ENCODE measurements at places on chromosomes 1 and 21.

- DNase-seq, result no peak
Observed at GRCh38 chr1:65423884-65424572, 3.6 kb downstream of the LEPR start.

- no peak for DNase-seq
Observed at GRCh38 chr1:72399807-72400206, 117.5 kb upstream of the NEGR1 start.

DNA sequence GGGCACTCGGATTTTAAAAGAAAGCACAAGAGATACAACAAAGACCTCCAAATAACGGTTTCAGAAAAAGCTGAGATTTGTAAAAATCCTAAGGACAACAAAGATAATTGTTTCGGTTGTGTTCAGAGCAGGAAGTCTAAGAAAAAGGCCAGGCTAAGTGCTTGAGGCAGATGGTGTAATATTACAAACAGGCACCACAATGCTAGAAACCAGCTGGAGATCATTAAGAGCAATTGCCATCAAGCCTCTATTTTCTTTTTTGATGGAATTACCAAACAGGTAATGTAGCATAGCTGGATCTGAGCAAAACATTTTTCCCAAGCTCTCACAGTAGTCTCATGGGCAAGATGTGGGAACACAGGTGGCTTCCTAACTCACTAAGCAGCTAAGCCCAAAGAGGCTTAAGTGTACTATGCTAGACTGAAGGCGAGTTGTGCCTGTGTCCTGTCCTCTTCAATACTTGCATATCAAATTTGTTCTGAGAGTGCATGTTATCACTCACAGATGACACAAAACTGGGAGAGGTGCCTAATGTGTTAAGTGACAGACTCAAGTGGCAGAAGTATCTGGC is 161.6 kb downstream of the GLUL start:
- no peak for DNase-seq

DNA sequence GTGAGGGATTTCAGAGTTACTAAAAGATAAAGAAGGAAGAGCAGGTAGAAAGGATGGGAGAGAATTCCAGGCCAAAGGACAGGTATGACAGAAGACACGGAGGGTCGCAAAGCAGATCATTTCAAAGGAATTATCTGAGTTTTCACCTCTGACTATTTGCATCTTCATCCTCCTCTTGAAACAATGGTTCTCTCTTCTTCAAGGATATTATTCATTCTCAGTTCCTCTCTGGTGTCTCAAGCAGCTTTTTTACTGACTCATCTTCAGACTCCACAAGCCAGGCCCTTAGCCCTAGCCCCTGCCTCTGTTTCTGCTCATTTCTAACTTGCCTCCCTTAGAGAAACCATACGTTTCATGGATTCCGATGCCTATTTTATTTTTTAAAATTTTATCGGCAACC is 15.0 kb downstream of the DDX59 start:
- no peak for DNase-seq

DNA sequence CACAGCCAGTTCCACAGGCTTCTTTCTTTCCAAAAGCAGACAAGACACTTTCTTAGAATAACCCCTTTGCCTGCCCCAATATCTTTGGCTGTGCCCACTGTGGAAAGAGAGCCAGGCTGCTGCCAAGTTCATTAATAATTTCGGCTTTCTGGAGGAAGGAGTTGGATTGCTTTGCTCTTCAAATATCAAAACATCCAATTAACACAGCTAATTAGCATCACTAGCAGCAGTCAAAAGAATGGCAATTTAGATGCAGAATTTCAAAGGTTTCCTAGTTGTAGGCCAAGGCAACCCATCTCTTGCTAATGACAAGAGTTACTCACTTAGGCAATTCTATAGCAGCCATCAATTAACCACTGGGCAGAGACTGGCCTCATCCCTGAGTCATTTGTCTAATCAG is 91.0 kb upstream of the SPATA6 start:
- DNase-seq, result no peak

- DNase-seq, result no peak
Observed at GRCh38 chr1:4564051-4564450, 90.4 kb upstream of the AJAP1 start.

DNA sequence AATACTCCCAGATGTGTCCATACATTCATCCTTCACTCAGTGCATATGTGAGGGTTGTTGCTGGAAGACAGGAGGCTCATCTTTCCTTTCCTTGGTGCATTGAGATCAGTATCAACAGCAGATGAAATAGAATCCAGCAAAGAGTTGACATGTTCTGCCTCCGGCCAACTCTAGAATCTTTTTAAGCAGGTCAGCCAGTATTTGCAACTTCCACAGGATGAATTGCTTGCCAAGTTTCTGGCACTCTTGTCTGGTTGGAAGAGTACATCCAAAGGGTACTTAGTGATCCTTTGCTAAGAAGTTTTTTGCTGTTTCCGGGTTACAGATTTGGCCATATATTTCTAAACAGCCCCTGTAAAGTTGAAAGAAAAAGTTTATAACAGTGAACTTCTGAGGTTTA is 21.1 kb downstream of the SYNC start:
- DNase-seq, result no peak

DNA sequence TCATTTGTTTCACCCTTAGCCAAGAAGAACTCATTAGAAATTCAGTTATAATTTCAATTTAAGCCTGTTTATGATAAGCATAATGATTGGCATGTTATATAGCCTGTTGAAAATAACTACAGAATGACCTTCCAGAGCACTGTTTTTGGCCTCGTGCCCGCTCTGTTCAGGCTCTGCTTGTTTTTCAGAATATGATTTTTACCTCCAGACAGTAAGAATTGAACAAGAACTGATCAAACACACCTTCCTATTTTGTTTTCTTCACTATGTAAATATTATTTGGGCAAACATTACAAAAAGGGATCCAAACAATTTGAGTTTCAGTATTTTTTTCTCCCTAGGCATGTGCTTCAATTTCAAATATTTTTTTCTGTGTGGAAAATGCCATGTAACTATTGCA is 48.1 kb upstream of the ANGPTL1 start:
- DNase-seq, result no peak

DNA sequence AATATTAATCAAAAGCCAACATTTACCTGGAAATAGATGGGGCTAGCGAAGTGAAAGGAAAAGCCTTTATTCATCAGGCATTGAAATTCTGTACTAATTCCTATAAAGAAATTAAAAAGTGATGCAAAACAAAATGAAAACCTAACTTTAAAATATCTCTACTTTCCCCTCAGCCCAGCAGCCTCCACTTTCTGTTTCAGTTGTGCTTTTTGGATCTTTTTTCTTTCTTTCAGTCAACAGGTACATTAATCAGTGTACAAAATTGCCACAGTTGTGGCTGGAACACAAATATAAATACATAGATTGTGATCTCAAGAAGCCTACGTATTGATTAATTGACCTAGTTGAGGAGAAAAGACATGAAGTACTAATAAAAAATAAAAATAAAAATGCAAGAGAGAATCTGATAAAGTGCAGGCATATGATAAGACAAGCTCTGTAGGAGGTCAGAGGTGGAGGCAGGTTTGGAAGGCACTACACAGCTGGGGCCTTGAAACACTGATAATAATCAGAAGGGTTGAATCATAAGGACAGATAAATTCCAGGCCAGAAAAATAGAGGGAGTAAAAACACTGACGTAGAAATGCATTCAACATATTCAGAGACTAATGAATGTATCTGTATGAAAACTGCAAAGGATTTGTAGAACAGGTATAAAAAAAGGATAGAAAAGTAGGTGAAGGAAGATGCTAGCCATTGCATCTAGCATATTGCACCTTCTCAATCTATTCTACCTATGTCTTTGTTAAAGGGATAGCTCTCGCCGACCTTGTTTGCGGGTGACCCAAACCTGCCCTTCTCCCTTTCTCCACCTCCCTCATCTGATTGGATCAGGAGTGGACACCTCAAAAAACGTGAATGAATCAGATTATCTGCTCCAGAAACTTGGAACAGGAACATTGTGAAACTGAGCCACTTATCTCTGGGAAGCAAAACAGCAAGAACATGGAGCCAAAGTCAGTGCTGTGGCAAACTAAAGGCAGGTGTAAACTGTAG is 607.8 kb upstream of the ADGRL2 start:
- DNase-seq, result no peak

DNA sequence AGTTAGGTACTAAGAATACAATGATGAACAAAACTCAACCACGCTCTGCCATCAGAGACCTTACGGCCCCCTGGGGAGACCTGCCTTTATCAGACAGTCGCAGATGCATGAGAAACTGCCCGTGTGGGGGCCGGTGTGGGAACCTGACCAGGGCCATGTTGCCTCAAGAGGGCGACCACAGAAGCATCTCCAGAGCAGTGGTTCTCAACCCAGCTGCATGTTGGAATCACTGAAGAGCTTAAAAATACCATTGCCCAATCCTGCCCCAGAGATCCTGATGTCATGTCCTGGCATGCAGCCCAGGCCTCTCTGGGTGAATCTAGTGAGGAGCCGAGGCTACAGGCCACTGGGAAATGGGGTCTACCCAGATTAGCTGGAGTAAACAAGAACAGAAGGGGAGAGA is 108.7 kb downstream of the PRDM2 start:
- DNase-seq, result no peak

DNA sequence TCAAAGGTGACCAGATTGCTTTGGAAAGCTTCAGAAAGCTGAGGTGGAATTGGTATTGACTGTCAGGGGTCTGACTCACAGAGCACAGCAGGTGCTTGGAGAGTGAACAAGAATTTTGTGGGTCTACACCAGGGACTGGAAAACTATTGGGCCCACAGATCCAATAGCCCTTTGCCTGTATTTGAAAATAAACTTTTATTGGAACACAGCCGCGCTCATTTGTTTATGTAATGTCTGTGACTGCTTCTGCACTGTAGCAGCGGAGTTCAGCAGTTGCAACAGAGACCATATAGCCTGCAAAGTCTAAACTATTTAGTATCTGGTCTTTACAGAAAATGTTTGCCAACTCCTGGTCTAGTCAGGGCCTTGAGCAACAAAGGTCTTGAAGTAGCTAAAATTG is 315.6 kb downstream of the NFIA start:
- DNase-seq, result no peak

DNA sequence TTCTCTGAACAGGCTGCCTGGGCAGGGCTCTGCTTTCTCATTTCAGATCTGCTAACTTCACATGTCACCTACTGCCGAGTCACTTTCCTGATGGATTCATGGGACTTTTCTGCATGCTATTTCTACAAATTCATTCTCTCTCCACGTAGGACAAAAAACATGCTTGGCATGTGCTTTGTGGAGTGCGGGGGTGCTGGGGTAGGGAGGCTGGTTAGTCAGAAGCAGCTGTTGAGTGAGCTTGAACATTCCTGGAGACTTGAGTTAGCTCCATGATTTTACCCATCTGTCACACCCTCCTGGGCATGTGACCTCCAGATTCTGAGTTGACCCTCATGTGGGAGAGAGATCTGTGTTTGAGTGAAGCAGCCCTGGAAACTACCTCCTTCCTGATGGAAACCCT is 71.4 kb downstream of the UCK2 start:
- DNase-seq, result no peak

- DNase-seq, result no peak
Observed at GRCh38 chr1:203839081-203839480, 22.3 kb upstream of the SNRPE start.

DNA sequence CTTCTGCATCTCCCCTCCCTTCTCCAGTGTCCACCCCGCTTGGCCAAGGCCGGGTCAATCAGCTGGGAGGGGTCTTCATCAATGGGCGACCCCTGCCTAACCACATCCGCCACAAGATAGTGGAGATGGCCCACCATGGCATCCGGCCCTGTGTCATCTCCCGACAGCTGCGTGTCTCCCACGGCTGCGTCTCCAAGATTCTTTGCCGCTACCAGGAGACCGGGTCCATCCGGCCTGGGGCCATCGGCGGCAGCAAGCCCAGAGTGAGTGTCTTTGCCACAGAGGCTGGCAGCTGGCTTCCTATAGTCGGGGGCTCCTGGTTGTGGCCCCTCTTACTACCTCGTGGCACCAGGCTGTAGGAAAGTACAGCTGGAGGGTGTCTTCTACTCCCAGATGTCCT is 3.6 kb downstream of the PAX7 start:
- no peak for DNase-seq

GRCh38 chr1:56910441-56910985 is 55.3 kb downstream of the C8B start:
- DNase-seq, result no peak

DNA sequence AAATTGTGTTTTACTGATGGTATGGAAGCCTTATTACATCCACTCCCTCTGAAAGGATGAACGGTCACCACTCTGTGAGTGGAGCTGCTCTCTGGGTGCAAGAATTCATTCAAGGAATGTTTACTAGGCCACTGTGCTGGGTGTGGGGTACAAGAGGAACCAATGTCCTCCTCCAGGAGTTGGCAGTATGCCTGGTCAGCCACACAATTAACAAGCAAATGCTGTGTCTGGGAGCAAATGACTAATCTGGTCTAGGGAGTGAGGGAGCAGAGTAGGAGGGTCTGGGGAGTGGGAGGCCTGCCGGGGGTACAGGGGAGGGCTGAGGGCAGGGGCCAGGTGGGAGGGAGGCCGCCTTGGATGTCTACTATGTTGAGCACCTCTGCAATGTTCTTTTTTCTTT is 27.2 kb upstream of the TDRD10 start:
- DNase-seq, result no peak

DNA sequence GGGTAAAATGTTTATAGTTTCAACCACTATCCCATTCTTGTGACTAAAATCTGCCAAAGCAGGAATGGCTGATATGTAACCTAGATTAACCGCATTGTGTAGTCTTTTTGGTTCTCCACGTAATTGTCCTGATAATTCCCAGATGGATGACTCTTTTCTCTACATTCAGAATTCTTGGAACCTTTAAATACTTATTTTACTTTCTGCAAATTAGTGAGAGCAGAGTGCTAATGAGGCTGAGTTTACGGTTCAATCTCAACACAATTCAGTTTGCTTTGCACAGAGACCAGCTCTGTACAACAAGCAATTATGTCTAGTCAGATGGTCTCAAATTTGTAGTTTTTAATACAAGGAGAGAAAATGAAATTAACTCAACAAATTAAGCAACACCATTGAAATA is 9.1 kb downstream of the CRB1 start:
- DNase-seq, result no peak

- no peak for DNase-seq
Observed at GRCh38 chr1:51238034-51238403, 1.9 kb downstream of the RNF11 start.

DNA sequence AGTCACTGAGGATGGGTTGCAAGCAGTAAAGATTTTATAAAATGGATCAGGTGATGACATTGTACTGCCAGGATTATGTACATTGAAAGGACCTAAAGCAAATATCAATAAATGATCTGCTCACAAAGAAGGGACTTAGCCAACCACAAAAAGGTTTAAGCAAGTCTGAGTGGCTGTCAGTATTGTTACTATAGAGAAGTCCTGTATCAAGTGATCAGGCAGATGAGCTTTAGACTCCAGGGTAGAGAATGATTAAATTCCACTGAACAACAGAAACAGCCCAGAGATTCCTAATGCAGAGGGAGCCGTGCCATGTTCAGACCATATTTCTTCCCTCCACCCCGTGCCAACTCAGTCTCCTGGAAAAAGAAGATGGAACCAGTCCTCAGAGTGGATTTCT is 138.9 kb downstream of the SETD4 start:
- no peak for DNase-seq
